ENCODE measurements at places on chromosomes 5 and 9. TPM values are rescaled to one million over a fixed set of nuclear protein-coding genes. Genes with fewer than 3 reads are reported as not detected.

GRCh38 chr9:113641100-113641885 lies 177.8 kb downstream of the RGS3 start:
- no peak for DNase-seq

GRCh38 chr5:153222936-153223335 lies 267.5 kb upstream of the GRIA1 start:
- DNase-seq: no peak

DNA sequence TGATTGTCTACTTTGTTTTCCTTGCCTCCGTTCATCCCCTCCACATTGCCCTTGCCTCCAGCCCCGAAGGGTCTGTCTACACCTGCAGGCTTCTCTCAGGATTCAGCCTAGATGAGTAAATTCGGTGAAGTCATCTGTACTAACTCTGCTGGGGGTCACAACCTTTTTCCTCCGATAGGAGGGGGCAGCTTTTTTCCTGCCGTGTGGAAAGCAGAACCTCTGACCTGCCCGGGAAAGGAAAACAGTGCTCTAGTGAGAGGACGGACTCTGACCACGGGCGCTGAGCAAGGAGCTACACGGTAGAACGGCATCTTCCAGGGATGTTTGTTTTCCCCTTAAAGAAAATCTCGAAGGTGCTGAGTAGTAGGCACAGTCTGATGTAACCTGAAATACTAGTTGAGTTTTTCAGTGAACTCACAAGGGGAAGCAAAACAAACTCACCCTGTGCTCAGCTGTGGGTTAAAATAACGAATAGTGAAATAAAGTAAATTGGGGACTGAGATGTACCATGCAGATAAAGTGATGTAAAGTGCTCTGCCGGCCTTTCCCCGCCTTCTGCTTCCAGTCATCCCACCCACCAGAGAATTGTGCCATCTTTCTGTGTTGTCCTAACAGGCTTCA lies 281.8 kb downstream of the AOPEP start:
- no peak for DNase-seq

- DNase-seq: no peak
These were observed 77.4 kb downstream of the SEC61B start for GRCh38 chr9:99299211-99300102.

The FOXD4L6 gene
- not detected for polyA plus RNA-seq

DNA sequence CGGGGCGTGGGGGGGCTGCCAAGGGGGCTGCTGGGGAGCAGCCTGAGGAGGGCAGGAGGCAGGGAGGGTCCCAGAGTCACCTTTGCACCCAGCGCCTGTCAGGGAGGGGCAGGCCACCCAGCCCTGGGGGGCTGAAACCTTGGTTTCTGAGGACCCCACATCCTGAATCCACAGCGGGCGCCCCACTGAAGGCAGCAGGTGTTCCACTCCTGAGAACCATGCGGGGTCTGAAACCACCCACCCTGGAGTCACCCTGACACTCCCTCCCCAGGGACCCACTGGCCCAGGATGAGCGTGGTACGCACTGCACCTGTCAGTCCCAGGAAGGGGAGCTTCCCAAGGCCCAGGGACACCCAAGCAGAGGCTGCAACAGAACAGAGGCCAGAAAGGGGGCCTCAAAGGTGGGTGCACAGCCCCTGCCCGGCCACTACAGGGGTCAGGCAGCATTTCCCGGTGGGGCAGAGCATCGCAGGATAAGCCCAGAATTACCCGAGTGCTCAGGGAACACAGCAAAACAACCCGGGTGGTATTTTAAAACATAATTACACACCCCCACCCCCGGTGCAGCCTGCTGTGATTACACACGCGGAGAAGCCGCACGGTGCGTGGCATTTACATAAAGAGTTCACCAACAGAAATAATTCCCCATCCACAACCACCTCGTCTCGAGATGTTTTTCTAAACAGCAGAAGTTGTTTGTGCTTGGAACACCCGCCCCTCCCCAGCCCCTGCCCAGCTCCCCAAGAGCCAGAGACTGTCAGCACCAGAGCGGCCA lies 57.3 kb upstream of the UBAC1 start:
- no peak for DNase-seq

DNA sequence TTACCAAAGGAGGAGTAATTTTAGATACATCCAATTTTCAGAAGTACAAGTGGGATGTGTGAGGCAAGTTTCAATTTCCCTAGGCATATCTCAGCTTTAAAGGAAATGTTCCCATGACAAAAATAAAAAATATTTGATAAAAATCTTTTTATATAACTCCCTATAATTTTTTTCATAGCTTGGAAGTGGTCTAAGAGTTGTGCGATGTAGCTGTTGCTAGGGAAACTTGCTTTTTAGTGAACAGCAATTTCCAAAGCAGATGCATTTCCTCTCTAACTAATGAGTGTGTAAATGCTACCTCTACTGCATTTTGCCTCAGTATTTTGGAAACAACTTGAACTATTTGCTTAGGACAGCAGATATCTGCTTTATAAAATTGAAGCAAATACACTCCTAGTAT lies 39.6 kb downstream of the MACIR start:
- DNase-seq: no peak

DNA sequence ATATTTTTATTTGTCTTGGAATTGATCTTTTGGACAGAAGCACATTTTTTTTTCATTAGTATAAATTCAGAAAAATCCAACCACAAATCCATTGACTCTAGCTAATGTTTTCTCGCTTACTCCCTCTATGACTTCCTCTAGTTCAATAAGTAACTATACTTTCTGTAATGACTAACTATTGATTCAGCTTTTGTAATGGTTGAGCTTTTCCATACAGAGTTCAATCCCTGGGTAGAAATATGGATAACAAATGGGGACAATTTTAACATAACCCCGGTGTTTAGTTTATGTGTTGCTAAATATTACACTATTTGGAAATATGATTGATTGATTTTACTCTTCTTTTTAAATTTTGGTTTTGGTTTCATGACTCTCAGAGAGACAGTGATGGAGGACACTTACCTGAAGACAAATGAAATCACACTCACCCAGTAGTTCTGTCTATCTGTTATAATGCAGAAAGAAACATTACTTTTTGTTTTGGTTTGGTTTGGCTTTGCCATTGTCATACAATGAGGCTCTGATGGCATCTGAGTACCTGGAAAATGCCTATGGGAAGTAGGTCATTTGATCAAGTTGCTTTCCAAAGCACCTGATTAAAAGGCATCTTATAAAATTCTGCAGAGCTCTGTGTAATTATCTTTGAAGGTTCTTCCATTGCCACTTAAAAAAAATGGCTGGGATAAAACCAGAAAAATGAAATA lies 309.7 kb upstream of the MPDZ start:
- no peak for DNase-seq

DNA sequence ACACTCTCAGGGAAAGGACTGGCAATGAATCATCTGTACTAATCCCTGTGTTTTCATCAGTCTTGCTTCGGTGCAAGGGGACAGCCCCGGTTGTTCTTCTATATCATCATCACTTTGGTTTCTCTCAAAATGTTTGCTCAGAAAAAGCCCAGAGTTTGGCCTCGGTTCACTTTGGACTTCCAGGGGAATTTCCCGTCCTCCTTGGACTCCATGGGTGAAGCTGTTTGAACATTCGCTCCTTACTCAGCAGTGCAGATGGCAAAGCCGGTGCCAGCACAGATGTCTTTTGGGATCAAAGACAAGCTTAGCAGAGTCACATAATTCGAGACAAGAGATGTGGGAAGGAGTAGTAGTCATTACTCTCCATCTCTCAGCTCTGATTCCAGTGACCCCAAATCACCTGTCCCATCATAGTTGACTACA lies 69.8 kb upstream of the TNFSF8 start:
- DNase-seq: no peak

DNA sequence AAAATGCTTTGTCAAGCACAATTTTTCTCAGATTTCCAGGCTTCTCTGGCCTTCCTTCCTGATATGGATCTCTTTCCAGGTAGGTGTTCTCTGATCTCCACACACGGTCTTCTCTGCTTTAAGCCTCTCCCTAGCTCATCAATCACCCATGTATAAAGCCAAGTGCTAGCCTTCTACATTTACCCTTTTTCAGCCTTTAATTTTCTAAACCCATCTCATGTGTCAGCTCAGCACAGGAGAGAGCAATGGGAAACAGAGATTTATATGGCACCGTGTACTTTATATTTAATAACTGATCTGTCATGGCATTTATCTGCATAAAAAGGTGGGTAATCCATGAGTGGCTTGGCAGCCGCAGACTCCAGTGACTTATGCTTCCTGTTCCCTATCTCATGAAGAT lies 495.0 kb downstream of the RASEF start:
- no peak for DNase-seq

DNA sequence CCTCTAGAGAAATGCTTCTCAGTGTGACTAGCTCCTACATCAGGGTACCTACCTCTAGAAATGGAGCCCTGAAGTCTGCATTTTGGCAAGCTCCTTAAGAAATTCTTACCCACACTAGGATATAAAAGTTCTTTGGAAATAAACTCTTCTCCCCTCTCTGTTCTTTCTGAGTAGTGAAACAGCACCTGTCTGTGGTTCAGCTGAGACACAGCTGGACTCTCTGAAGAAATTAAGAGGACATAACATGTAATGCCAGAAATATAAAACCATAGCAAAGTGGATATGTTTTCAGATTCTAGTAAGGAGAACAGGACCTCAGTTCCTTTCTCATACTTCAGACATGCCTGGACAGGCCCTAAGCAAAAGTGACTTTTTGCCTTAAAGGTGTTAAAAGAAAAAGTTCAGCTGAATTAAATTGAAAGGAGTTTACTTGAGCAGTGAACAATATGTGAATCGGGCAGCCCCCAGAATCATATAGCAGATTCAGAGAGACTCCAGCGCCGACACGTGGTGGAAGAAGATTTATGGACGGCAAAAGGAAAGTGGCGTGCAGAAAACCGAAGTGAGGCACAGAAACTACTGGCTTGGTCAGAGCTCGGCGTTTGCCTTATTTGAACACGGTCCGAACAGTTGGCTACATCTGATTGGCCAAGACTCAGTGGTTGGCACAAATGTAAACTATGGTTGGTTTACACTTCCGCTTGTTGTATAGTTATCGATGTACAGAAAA lies 64.5 kb downstream of the PRKACG start:
- DNase-seq: no peak

The TAF11L12 gene
- not detected for polyA plus RNA-seq

DNA sequence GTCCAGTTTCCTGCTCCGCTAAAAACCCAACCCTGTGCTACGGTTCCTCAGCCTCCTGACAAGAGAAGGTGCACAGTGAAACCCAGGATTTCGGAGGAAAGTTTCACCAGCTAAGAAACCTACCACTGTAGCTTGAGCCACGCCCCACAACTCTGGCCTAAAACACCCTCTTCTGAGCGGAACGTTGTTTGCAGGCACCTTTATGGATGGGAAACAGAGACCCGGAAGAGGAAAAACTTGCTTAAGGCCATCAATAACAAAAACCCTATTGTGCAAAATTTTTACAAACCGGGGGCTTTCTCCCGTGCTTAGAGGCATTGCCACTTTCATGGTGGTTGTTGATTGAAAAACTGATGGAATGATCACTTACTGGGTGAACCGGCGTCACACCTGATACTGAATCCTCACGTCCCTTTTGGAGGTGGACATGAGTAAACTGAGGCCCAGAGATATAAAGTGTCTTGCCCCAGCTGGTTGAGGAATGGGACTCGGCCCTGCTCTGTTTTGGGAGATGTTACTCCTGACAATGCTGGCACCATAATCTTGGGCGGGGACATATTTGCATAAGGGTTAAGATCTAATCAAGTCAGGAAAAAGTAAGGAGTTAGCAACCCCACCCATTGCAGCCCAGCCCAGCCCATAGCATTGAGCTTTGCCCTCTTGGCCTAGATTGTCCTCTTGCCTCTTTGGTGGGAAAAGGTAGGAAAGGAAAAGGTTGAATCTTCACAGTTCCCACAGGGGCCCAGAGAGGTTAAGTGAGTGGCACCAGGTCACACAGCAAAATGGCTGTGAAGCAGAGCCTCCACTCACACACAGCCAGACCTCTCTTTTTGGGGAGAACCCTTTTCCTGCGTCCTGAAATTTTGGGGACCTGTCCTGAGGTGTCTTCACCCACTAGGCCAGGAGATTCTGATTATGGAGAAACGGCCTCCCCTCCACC lies 23.2 kb upstream of the PTGS1 start:
- no peak for DNase-seq

- DNase-seq: peak; percentile 20
These were observed 478 bp downstream of the TEX10 start for GRCh38 chr9:100352201-100352726.

- DNase-seq: no peak
These were observed 1478.3 kb upstream of the CDH9 start for GRCh38 chr5:28516722-28517121.

All from right renal pelvis (tissue), 4 donors.